Tongue (tissue), 3 donors: ENCODE measurements at places on chromosomes 16 and 17. TPM values are rescaled to one million over a fixed set of nuclear protein-coding genes. Genes with fewer than 3 reads are reported as not detected.

- DNase-seq: peak; percentile 35
These were observed 289.8 kb downstream of the MAF start for GRCh38 chr16:79310710-79311109.

- no peak for DNase-seq
These were observed 32.3 kb upstream of the GOSR2 start for GRCh38 chr17:46890638-46891037.

MYBBP1A gene
- total RNA-seq: 25.7 TPM

DNA sequence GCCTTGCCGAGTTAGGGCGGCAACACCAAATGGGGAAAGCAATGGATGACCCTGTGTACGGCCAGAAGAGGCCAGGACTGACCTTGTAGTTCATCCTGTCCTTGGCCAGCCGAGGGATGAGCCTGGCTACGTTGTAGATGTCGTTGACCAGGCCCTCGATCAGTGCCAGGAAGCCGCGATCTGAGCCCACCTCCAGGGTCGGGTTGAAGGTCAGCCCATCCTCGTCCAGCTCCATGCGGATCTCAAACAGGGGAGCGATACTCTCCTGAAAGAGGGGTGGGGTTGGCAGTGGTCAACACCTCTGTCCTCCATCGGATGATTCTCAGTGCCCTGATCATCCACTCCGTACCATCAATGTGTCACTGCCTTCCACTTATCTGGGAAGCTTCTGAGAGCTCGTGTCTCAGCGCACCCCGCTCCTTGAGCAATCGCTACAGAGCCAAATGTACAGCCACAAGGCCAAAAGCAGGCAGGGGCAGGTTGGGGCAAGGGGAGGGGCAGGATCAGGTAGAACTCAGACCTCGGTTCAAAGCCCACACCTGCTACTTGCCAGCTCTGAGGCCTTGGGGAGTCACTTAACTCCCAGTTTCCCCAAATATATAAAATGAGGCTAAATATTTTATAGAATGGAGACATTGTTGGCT, 39.9 kb downstream of the DNAH17 start:
- no peak for DNase-seq

VAT1L gene
- total RNA-seq: 2.3 TPM

DNA sequence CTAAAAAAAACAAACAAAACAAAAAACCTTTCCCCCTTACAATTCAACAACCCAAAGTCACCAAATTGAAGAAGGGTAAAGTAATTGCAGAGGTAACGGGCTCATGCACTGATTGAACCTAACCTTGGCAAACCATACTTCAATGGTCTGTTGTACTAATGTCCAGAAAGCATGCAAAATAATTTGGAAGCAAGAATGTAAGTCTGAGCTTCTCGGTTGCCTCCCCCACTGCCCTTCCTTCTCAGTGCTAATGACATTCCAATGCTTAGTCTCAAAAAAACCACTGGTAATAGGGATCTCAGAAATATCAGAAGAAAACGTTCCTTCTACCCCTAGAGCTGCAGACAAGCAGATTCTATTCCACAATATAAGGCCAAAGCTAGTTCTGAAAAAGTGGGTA, 15.8 kb downstream of the KRABD2 start:
- no peak for DNase-seq

DNA sequence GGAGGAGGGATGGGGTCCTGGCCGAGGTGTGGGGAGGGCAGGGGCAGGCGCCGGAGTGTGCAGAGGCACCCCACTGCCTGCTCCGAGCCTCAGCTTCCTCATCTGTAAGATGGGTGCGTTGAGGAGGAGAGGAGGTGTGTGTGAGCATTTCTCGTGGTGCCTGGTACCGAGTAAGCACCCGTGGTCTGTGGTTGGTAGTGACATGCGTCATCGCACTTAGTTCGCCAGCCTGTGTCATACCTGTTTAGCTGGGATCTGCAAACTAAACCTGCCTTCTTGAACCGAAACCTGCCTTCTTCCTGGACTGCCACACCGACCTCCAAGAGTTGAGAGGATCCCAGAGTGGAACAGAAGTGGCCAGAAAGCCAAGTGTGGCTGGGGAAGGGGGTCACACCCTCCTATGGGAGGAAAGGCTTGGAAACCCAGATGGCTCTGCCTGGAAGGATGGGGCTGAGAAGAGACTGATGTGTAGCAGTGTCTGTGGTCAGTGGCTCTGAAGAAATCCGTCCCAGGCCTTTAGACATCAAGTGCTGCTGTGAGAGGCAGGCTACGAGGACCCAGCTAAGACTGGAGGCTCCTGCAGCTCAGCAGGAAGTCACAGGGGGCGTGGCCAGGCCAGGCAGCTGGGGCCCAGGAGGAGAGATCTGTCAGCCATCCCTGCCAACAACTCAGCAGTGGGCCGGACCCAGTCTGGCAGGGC, 162.6 kb upstream of the PLCG2 start:
- DNase-seq: peak; percentile 79

DNA sequence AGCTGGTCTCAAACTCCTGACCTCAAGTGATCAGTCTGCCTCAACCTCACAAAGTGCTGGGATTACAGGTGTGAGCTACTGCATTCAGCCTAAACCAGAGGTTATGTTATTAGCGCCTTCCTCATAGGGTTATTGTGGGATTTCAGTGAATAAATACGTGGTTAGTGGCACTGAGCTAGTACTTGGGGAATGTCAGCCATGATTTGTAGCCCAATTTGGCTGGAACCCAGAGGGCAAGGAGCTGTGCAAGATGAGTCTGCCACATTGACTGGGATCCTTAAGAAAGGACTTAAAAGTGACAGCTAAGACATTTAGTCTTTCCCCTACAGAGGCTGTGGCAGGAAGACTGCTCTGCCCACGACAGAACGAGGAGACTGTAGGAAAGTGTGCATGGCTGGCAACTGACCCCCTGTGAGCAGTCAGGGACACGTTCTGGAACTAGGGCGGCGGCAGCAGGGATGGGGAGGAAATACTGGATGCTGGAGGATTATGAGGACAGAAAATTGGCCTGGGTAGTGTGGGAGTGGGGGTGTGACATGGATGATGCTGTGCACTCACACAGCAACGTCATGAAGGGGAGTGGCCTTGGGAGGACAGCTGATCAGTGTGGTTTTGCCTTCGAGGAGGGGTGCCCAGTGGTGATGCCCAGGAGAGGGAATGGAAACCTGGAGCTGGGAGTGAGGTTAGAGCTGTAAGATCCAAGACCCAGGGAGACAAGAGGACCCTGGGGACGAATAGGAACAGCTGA, 14.6 kb downstream of the ATP5PD start:
- DNase-seq: peak; percentile 88

IRX3 gene
- 5.1 TPM for total RNA-seq

DNA sequence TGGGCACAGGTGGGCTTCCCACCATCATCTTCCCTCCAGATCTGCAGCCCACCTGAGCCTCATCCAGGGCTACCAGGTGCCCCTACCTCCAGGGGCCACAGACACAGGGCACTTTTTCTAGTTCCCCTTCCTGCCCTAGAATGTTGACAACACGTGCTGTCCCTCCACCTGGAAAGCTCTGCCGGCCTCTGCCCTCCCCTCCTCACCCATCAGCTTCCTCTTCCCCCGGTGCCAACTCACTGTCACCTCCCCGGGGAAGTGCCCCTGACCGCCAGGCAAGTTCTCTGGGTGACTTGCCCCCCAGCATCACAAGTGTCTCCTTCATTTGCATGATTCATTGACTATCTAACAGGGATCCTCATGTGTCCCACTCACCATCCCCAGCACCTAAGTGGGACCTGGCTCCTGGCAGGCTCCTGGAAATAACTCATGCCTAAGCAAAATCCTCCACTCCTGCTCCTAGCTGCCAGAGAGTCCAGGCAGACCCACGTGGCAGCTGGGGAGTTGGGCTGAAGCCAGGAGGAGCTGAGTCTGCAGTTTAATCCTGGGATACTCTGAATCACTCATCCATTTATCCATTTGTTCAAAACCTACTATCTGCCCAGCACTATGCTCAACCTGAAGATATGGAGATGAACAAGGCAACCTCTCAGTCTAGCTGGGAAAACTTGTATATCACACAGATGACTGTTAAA, 304.4 kb downstream of the FOXL1 start:
- DNase-seq: peak; percentile 78

DNA sequence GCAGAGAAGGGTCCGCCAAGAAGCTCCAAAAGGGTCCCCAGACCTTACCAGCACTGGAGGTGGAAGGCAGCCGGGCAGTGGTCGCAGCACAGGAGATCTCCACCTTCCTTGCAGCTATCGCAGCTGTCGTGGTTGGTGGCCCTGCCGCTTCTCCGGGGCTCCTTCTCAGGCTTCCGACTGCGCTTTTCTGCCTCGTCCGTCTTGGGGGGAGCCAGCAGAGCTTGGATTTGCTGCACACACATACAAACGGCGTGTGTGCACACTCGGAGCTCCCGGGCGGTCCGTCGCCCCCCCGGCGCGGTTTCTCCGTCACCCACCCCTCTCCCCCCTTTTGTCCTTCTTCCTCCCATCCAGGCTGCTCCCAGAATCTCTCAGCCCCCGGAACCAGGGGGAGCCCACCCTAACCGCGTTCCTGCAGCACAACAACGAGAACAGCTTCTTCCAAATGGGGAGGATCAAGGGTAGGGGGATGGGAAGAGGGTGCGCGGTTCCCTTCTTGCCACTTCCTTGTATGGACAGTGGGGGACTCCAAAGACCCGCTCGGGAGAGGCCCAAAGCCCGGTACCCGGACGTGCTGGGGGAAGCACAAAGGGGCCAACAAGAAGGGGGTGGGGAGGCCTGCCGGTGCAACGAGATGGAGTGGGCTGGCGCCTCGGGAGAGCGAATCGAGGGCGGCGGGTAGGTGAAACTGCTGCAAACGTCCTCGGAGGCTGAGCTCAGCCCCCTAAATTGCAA, 1.1 kb downstream of the PHF12 start:
- DNase-seq: peak; percentile 68

DNA sequence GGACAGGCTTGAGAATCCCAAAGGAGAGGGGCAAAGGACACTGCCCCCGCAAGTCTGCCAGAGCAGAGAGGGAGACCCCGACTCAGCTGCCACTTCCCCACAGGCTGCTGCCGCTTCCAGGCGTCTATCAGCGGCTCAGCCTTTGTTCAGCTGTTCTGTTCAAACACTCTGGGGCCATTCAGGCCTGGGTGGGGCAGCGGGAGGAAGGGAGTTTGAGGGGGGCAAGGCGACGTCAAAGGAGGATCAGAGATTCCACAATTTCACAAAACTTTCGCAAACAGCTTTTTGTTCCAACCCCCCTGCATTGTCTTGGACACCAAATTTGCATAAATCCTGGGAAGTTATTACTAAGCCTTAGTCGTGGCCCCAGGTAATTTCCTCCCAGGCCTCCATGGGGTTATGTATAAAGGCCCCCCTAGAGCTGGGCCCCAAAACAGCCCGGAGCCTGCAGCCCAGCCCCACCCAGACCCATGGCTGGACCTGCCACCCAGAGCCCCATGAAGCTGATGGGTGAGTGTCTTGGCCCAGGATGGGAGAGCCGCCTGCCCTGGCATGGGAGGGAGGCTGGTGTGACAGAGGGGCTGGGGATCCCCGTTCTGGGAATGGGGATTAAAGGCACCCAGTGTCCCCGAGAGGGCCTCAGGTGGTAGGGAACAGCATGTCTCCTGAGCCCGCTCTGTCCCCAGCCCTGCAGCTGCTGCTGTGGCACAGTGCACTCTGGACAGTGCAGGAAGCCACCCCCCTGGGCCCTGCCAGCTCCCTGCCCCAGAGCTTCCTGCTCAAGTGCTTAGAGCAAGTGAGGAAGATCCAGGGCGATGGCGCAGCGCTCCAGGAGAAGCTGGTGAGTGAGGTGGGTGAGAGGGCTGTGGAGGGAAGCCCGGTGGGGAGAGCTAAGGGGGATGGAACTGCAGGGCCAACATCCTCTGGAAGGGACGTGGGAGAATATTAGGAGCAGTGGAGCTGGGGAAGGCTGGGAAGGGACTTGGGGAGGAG, at the start of gene CSF3:
TSS of gene CSF3 (plus strand) at position 436 of the 993 bp plus-strand sequence. CDS start at position 471, 35 bp downstream.
- peak; percentile 80 for DNase-seq

CIAPIN1 gene
- 50.5 TPM for total RNA-seq

DNA sequence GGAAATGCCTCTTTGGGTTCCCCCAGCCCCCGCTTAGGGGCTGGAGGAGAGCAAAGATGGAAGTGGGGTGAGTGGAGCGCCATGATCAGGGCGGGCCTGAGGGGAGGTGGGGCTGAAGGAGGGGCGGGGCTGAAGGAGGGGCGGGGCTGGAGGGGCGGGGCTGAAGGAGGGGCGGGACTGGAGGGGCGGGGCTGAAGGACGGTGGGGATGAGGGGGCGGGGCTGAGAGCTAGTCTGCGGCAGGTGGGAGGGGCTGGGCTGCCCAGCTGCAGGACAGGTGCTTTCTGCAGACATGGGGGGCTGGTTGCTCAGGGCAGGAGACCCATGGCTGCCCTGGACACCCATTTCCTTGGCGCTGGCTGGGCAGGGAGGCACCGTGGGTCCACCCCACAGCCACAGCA, 39.1 kb upstream of the PABPN1L start:
- no peak for DNase-seq

DNA sequence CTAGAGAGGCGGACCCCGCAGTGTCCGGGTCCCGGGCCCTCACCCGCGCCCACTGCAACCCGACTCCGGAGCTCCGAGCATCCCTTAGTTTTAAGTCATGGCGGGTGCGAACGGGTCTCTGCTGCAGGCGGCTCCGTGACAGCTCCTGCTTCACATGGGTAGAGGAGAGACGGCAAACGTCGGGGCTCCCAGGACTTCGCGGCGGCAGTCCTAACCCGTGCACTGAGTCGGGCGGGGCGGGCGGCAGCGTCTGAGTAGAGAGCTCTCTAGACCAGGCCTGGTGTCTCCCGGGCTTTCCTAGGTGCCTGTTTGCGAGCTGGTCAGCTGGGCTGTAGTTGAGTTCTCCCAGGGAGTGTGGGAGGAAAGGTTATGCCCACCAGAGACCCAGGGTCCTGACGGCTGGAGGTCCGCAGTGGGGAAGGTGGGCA, 345 bp downstream of the TSC2 start:
- no peak for DNase-seq

TBC1D3K gene
- not detected for total RNA-seq

GRCh38 chr16:87956365-87957231, 5.4 kb downstream of the BANP start:
- DNase-seq: peak; percentile 74

TERB1 gene
- 0.41 TPM for total RNA-seq

SLC13A2 gene
- 1.1 TPM for total RNA-seq

- DNase-seq: no peak
These were observed 6.8 kb downstream of the SPPL2C start for GRCh38 chr17:45851464-45851863.

GRCh38 chr16:77918809-77919707, 103.3 kb upstream of the CLEC3A start:
- DNase-seq: peak; percentile 8

KRTAP17-1 gene
- 1.0 TPM for total RNA-seq

DNA sequence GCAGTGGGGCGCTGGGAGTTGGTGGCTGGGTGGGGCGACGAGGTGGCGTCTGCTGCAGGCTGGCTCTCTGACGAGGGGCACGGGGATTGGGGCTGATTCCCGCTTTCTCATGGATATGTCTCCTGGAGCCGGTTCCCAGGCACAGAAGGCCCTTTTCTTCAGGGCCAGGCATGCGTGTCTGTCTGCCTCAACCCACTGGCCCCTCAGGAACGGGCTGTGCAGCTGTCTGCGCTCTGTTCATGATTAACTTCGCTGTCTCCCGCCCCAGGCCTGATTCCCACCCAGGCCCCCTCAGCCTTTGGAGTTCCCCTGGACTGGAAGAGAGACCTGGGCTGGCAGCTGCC, 53.1 kb downstream of the RAP1GAP2 start:
- DNase-seq: peak; percentile 71
